Foreskin keratinocyte (primary cell): ENCODE measurements at places on chromosomes 7 and 10. TPM values are rescaled to one million over a fixed set of nuclear protein-coding genes. Genes with fewer than 3 reads are reported as not detected.

Gene H2AZ2
- polyA plus RNA-seq: 187 and 217 TPM in 2 replicates

Gene PRLHR
- polyA plus RNA-seq: not detected in 2 replicates

Gene CALY
- polyA plus RNA-seq: not detected in 2 replicates

GRCh38 chr7:30698481-30698880 lies 16.2 kb upstream of the CRHR2 start:
- DNase-seq: no peak

DNA sequence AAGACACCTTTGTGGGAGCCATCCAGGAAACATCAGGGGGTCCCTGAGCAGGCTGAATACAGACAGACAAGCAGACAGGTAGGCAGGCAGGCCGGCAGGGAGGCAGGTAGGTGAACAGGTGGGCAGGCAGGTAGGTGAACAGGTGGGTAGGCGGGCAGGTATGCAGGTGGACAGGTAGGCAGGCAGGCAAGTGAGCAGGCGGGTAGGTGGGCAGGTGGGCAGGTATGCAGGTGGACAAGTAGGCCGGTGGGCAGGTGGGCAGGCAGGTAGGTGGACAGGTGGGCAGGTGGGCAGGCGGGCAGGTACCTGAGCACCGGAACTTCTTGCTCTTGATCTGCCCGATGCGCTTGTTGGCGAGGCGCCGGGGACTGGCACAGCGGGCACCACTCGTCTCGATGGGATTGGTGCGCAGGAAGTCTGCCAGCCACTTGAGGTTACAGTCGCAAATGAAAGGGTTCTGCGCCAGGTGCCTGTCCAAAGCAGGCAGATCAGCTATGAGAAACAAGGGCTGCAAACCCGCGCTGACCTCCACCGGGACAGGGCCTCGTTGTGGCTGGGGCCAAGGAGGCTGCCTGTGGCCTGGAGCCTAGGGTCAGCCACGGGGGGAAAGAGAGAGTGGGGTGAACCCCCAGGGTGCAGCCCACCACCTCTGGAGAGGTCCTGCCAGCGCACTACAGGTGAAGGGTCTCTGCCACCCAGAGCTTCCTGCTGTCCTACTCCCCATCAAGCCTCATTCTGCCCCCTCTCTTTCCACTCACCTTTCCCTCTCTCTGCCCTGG lies 136.9 kb downstream of the SLIT1 start:
- no peak for DNase-seq

DNA sequence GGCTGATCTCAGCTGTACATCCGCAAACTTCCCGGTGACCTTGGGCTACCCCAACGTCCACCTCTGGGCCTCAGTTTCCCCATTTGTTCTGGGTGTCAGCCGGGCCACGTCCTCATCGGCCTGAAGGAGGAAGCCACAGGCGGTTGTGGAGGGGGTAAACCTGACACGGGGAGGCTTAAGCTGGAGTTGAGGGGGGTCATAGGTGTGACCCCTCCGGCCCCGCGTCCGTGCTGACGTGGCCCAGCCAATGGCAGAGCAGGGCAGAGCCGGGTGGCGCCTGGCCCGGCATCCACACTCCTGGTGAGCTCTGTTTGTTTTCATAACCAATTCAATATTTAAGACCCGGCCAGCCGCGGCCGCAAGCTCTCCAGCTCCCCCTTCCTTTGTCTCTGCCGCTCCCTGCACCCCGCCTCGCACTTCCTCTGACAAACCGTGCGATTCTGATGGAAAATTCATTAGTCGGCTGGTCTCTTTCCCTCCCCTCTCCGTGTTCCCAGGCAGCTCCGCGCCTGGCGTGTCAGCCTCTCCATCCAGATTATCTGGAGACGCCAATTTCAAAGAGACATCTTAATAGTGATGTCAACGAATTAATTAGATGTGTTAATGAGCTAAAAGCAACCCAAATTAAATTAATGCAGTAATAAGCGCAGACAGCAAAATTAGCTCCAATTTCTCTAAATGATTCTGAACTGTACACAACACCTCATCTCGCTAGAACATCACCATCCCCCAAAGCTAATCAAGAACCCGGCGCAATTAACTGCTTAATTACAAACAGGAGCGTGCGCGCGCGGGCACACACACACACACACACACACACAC lies 55.4 kb downstream of the MICALL2 start:
- DNase-seq: no peak

- peak; percentile 23 for DNase-seq
These were observed 509.8 kb downstream of the SUGCT start for GRCh38 chr7:40644454-40645188.

DNA sequence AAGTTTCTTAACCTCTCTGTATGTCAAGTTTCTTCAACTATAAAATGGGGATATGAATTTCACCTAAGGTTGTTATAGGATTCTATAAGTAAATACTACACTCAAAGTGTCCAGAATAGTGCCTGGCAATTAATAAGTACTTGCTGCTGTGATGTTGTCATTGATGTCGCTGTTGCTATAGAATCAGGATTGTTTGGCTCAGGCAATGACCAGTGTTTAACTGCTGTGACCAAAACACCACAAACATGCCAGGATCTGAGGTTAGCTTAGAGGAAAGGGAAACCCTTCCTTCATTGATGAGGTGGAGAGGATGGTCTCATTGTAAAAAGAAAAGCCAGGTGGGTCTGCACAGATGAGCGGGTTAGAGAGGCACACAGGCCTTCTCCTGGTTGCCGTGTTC lies 223.1 kb upstream of the INHBA start:
- DNase-seq: no peak

DNA sequence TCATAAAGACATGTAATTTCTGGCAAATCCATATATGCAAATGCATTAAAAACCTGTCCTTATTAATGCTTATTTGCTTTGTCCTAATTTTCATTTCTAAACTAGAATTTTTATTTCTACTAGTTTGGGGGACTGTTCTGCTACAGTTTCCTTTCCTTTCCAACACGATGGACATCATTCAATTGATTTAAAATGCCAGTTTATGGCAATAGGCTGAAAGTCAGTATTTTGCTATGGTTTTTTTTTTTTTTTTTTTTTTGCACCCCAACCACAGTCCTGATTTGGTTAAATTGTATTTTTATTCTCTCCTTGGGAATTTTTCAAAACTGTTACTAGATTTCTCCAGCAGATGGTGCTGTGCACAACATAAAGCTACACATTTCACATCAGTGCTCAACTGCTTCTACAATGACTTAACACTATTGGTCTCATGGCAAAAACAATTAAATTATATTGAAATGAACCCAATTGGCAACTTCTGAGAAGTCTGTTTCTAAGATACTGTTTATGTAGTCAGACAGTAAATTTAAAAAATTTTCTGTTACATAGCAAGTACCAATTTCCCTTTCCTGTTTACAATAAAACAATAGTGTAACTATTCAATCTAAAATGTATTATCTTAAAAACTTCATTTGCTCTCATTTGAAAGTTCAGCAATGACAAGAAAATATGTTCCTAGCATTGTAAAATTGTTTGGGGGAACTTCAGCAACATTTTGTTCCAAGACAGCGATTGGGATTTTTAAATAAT lies 193.8 kb upstream of the CCDC6 start:
- peak; percentile 13 for DNase-seq

- peak; percentile 21 for DNase-seq
These were observed 1.3 kb upstream of the TNRC18 start for GRCh38 chr7:5424749-5425506.

GRCh38 chr10:7245505-7245904 lies 165.3 kb downstream of the SFMBT2 start:
- no peak for DNase-seq

GRCh38 chr10:132076578-132077081 lies 10.9 kb downstream of the JAKMIP3 start:
- DNase-seq: no peak
